ENCODE measurements at places on chromosomes 4 and X. TPM values are rescaled to one million over a fixed set of nuclear protein-coding genes. Genes with fewer than 3 reads are reported as not detected.

The IL2RG gene
- 8.9 TPM for total RNA-seq

The PLK4 gene
- 2.3 TPM for total RNA-seq

The CNGA1 gene
- 3.3 TPM for total RNA-seq

The POU3F4 gene
- 0.52 TPM for total RNA-seq

The NMU gene
- total RNA-seq, result 0.75 TPM

The CTAG1A gene
- not detected for total RNA-seq

The USP17L22 gene
- not detected for total RNA-seq

The REPS2 gene
- total RNA-seq, result 17.9 TPM

Measured in mucosa of gallbladder (tissue), 1 donor.